ENCODE measurements at places on chromosomes 2 and 18.

- peak; percentile 72 for DNase-seq
Measured at GRCh38 chr2:30230497-30231211, 680 bp upstream of the LBH start.

GRCh38 chr2:129910446-129911362 is 68.8 kb upstream of the RAB6C start:
- DNase-seq: no peak

DNA sequence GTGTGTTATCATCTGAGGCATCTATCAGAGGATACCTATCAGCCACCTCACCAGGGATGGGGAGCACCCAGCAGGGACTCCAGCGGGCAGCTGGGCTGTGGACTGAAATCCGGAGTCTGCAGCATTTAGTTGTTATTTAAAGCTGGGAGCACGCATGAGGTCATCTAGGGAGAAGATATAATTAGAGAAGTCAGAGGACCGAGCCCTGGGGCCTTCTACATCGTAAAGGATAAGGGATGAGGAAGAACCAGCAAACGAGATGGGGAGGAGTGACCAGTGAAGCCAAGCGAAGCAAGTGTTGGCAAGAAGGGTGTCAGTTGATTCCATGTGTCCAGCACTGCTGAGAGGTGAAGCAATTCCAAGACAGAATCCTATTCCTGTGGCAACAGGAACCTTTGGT is 70.3 kb downstream of the STEAP3 start:
- no peak for DNase-seq

GRCh38 chr2:180829261-180829660 is 151.1 kb upstream of the UBE2E3 start:
- no peak for DNase-seq

GRCh38 chr2:226187156-226187555 is 612.5 kb downstream of the IRS1 start:
- no peak for DNase-seq

Data from fibroblast of skin of right quadriceps (primary cell).